ENCODE measurements at places on chromosomes 7 and 10. TPM values are rescaled to one million over a fixed set of nuclear protein-coding genes. Genes with fewer than 3 reads are reported as not detected.

- DNase-seq = no peak
Observed at GRCh38 chr10:10209167-10209566, 808.5 kb upstream of the CELF2 start.

GRCh38 chr7:156919132-156919713 is 26.2 kb upstream of the LMBR1 start:
- no peak for DNase-seq

DNA sequence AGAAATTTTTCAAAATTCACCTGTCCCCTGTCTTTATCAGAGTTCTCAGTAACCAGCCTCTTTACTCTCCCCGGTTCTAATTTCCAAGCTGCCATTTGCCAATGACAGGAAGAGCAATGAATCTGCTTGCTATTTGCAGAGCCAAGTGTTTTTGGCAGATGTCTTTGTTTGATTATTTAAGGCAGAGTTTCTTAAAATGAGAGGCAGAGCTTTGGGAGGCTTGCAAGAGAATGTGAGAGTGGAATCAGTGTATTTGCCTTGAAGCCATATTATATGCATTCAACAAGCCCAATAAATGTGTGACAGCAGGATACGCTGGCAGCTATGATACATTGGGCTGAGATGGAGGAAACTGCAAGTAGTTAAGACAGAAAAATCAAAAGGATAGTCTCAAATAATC is 196.5 kb downstream of the PHF14 start:
- no peak for DNase-seq

- DNase-seq = no peak
Observed at GRCh38 chr7:106875508-106875907, 10.4 kb downstream of the PIK3CG start.

DNA sequence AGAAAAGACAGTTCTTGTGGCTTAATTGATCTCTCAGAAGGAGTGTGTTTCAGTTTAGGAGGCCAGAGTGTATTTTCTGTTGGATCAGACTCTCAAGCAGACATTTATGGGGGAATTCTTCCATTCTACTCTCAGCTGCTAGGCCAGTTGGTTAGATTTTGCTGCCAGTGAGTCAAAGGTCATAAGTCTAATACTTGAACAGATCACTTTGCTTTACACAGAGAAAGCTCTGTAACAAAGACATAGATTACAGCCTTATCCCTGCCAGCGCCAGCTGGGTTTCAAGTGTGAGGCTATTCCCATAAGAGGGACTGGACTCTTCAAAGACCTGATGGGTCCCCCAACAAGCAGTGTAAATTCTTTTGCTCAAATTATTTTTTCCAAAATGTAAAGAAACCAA is 145.6 kb upstream of the SEMA3C start:
- no peak for DNase-seq

GRCh38 chr10:28545967-28546644 is 13.2 kb downstream of the WAC start:
- DNase-seq = no peak

GRCh38 chr7:27099453-27100370 is 2.8 kb downstream of the HOXA2 start:
- DNase-seq = no peak

DNA sequence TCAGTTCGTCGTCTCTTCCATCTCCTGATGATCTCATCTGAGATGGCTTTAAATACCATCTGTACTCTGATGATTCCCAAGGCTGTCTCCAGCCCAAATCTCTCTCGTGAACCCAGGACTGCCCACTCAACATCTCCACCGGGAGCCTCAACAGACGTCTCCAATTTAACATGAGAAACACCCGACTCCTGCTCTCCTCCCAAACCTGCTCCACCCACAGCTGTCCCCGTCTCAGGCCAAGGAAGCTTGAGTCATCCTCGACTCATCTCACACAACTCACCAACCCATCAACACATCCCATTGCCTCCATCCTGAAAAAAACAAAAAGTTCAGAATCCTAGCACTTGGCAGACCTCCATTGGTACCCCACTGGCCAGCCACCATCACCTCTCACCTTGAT is 29.7 kb upstream of the CALN1 start:
- DNase-seq = no peak

- DNase-seq = no peak
Observed at GRCh38 chr7:77453531-77453930, 37.4 kb upstream of the GSAP start.

FGFBP3 gene
- total RNA-seq = 1.5 TPM

HK1 gene
- 261 TPM for total RNA-seq

CLCN1 gene
- 0.09 TPM for total RNA-seq

ALOX5 gene
- total RNA-seq = 0.21 TPM

ZNF37A gene
- 24.1 TPM for total RNA-seq
